ENCODE measurements at places on chromosomes 13 and 19.

- DNase-seq: no peak
Measured at GRCh38 chr13:95677564-95678266, 776 bp downstream of the DNAJC3 start.

- no peak for DNase-seq
Measured at GRCh38 chr13:114002771-114003321, 29.0 kb upstream of the C13orf46 start.

- DNase-seq: no peak
Measured at GRCh38 chr13:45821811-45822210, 29.7 kb downstream of the SIAH3 start.

DNA sequence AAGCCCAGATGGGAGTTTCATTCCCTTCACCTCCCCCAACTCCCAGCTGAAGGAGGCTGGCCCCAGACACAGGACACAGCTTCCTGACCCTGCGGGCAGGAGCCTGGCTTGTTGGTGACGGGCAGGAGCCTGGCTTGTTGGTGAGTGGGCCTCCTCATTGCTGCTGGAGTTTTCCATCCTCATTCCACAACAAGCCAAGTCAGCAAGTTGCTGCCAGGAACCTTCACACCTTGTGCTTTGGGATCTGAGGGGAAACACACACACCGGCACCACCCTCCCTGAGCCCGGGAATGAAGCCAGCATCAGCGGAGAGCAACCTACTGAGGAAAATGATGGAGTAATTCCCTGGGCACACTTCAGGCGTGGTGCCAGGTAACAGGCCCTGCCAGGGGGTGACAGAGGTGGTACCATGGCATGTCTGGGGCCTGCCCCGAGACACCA, 74.9 kb downstream of the ALOX5AP start:
- DNase-seq: no peak

- DNase-seq: no peak
Measured at GRCh38 chr13:64414381-64414780, 2815.8 kb downstream of the PCDH9 start.

DNA sequence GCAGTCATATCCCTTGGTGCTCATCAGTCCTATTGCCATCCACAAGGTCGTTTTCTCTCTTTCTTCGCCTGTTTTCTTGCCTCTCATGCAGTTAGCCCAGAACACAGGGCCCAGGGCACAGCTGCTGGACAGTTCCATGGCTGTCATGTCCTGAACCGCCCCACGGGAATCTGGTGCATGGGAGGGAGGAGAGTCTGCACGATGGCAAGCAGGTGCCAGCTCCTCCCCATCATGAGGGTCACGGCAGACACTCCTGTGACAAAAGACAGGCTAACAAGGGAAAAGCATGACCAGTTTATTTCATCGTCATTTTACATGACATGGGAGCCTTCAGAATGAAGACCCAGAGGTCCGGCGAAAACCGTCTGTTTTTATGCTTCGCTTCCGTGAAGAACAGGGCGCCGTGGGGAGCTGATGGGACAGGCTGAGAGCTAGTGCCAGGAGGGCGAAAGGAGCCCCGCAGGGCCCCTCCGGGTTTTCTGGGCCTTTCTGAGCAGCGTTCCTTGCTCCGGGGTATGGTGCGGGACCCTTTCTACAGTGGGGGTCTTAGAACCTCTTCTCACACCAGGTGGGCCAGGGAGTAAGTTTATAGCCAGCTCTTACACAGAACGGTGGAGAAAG, 135.7 kb downstream of the STK24 start:
- DNase-seq: no peak

DNA sequence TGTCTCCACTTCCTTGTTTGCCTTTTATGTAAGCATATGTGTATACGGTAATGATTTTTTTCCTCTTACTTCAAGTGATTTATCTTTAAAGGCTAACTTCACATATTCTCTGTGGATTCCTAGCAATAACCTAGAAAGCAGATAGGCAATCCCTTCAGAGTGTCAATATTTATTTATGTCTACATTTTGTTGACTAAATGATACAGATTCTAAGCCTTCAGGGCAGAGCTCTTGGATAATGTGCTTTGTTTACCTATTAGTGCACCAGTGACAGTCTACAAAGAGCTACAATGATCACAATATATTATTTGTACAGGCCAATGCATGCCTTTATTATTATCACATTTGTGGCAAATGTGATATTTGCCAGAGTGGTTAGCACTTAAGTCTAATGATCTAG, 406.2 kb downstream of the EFNB2 start:
- peak; percentile 51 for DNase-seq

- peak; percentile 82 for DNase-seq
Measured at GRCh38 chr19:4759388-4760284, 31.9 kb upstream of the FEM1A start.

DNA sequence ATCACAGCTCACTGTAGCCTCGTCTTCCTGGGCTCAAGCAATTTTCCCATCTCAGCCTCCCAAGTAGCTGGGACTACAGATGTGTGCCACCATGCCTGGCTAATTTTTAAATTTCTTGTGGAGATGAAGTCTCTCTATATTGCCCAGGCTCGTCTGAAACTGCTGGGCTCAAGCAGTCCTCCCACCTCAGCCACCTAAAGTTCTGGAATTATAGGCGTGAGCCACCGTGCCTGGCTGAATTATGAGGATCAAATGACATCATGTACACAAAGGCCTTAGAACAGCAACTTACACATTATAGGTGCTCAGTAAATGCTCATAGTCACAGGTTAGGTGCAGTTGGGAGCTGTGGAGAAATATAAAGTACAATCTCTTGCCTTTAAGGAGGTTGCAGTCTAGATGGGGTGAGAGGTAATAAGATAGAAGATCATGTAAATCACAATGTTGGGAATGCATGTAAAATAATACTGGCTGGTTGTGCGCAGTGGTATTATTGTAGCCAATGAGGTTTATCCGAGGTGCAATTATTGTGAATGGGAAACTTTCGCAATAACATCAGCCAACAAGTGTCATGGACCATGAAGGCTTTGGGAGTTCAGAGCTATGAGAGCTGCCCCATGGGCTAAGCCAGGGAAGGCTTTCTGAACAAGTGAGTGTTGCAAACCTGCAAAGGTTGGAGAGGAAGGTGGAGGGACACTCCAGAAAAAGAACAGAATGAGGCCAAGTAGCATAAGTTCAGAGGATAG, 29.8 kb upstream of the CXCL17 start:
- no peak for DNase-seq

GRCh38 chr13:30864433-30865122, 41.5 kb upstream of the MEDAG start:
- DNase-seq: no peak

DNA sequence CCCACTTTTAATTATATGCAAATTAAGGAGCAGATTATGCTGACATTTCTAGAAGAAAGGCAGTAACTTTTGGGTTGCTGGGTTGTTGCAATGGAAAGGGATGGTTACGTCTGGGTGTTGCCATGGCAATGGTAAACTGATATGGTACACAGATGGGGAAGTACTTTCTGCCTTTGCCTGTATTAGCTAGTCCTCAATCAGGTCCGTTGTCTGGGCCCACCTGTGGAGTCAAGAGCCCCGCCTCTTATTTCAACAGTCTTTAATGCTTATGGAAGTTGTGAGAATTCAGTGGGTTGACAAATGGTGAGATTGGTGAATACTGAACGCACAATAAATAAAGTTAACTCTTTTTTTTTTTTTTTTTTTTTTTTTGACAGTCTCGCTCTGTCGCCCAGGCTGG, 30.6 kb upstream of the DPP9 start:
- DNase-seq: no peak

GRCh38 chr13:98285852-98286594, 109.0 kb upstream of the RNF113B start:
- DNase-seq: peak; percentile 40

DNA sequence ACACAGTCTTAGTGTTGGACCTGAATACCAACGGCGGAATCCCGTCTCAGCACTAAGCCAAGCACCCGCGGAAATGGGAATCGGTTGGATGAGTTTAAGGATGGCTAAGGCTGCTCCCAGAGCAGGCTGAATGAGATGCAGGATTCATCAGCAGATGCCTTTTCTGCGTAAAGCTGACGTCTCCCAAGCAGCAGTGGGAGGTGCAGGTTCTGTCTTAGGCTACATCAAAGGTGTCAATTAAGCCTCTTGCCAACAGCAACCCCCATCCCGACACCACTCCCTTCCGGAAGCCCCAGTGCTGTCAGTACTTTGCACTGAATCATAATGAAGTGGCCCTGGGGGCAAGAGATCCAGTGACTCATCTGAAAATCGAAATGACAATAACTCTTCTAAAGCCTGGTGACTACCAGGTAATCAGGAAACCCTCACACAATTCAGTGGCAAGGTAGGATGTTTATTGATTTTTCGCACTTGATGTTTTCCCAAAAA, 275.6 kb downstream of the DCLK1 start:
- peak; percentile 12 for DNase-seq

- DNase-seq: no peak
Measured at GRCh38 chr19:57886046-57886445, 2.8 kb downstream of the ZNF814 start.

- no peak for DNase-seq
Measured at GRCh38 chr19:10812902-10813404, 23.1 kb downstream of the TMED1 start.

- no peak for DNase-seq
Measured at GRCh38 chr19:6402837-6403608, 10.1 kb upstream of the GTF2F1 start.

GRCh38 chr13:76707360-76707759, 178.8 kb downstream of the KCTD12 start:
- no peak for DNase-seq

DNA sequence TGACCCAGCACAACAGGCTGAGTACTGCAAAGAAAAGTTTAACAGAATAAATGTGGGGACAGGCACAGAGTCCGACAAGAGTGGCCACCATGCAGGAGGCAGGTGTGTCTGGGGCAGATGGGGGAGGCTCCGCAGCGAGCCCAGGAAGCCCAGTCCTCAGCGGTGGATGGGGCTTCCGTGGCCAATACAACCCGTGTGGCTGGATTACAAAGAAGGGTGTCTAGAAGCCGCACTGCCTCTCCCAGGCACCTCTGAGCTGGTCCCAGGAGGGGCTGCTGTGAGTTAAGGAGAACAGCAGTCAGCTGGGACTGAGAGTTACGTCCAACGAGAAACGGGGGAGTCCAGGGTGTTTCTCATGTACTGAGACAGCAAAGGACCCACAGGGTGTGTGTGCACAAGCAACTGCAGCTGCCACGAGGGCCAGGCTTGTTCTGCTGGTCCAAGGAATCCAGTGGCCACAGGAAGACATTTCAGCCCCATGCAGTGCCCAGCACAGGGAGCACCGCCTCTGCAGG, 70.2 kb downstream of the SPACA7 start:
- no peak for DNase-seq

- DNase-seq: no peak
Measured at GRCh38 chr13:51848674-51849073, 3.7 kb upstream of the TMEM272 start.

DNA sequence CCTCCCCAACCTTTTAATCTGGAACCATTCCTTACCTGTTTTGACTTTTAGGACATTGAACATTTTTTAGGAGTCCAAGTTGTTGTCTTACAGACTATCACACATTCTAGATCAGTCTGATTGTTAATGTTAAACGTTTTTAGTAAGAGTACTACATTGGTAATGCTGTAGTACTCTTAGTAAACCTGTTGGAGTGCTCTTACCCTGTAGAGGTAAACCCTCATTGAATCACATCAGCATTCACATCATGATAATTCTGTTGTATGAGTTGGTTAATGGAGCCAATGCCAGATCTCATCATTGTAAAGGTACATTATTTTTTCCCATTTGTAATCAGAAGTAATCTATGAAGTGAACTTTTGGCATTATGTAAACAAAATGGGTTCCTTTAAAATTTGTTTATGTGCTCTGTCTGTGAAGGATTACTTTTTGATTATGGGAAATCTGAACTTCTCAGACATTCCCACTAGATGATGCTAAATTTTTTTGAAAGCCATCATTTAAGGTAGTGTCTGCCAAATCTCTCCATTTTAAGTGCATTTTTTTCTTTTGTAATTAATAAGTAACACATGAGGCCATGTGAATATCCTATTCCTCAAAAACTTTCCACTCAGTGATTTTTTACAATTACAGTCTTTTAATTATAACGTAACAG, 55.2 kb downstream of the VWA8 start:
- DNase-seq: peak; percentile 5

- no peak for DNase-seq
Measured at GRCh38 chr19:51715850-51716249, 7.9 kb downstream of the HAS1 start.

DNA sequence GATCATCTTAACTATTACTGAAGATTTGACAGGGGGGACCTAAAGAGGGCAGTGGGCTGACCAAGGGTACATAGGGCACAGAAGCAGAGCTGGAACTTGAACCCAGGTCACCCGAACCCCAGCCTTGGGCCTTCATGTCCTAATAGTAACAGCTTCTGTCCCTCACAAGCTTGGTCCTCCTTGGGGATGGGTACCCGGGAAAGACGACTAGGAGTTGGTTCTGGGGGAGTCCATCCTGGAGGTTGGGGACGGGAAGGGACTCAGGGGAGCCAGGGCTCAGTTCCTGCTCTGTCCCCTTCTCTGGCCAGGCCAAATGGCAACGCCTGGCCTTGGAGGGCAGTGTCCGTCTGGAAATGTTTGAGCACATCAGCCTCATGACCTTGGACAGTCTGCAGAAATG, 39.6 kb upstream of the CYP4F8 start:
- DNase-seq: no peak

DNA sequence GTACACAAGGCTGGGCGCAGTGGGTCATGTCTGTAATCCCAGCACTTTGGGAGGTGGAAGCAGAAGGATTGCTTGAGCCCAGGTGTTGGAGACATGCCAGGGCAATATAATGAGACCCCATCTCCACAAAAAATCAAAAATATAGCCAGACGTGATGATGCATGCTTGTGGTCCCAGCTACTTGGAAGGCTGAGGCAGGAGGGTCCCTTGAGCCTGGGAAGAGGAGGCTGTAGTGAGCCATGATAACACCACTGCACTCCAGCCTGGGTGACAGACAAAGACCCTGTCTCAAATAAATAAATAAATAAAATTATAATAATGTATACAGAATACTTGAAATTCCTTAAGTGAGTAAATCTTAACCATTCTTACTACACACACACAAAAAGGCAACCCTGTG, 127.7 kb downstream of the SPRY2 start:
- no peak for DNase-seq

DNA sequence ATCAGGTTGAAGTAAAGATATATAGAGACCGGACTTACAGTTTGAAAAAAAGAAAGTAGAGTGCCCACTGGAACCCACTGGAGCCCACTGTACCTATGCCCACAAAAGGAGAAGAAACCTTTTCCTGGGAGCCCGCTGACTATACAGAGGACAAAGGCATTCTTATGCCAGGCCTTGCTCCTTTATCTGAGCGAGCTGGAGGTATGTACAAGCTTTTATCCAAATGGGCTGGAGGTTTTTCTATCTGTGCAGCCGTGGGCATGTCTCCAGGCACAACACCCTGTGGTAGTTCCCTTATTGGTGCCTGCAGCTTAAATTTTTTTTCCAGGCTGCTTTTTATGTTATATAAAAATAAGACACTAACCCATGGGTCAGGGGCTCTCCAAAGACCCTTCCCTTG, 8.4 kb downstream of the ZNF234 start:
- DNase-seq: no peak

DNA sequence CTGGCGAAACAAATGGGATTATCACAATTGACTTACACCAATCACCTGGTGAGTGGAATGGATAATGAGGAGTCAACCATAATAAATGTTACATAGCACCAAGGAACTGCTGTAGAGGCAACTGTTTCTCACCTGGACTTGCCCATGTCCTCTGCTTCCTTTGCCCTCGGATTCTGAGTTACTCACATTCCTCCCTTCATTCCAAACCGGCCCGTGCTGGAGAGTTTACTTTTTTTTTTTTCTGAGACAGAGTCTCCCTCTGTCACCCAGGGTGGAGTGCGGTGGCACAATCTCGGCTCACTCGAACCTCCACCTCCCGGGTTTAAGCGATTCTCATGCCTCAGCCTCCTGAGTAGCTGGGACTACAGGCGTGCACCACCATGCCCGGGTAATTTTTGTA, 41.5 kb upstream of the TSC22D1 start:
- DNase-seq: no peak
